ENCODE measurements at places on chromosomes 12 and 14.
A peak's percentile ranks its signal among the peaks of the same experiment; 100 is the strongest.

- DNase-seq: no peak
Observed at GRCh38 chr12:94434171-94434570, 25.5 kb downstream of the CEP83 start.

DNA sequence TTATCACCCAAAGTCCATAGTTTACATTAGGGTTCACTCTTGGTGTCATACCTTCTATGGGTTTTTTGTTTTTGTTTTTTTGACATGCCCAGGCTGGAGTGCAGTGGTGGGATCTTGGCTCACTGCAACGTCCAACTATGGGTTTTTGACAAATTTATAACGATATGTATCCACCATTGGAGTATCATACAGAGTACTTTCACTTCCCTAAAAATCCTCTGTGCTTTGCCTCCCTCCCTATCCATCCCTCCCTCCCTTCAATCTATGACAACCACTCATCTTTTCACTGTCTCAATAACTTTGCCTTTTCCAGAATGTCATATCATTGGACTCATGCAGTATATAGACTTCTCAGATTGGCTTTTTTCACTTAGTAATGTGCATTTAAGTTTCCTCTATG lies 139.0 kb upstream of the CCDC198 start:
- DNase-seq: no peak

DNA sequence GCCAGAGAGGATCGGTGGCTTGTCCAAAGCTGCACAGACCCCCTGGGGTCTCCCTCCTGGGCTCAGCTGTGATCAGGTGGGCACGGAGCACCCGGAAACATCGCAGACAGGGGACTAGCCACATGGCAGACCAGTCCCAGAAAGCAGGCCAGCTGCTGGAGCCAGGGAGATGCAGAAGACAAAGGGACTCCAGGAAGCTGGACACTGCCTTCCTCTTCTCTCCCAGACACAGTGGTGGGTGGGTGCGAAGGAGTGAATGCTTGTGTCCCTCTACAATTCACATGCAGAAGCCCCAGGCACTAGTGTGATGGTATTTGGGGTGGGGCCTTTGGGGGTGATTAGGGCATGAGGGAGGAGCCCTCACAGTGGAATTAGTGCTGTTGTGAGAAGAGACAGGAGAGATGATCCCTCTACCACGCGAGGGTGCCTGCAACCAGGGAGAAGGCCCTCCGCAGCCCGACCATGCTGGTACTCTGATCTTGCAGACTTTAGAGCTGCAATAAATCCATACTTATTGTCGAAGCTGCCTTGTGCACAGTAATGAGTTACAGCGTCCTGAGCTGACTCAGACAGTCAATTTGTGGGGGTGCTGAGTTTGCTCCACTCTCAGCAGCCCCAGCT lies 95.2 kb downstream of the CALM1 start:
- no peak for DNase-seq

DNA sequence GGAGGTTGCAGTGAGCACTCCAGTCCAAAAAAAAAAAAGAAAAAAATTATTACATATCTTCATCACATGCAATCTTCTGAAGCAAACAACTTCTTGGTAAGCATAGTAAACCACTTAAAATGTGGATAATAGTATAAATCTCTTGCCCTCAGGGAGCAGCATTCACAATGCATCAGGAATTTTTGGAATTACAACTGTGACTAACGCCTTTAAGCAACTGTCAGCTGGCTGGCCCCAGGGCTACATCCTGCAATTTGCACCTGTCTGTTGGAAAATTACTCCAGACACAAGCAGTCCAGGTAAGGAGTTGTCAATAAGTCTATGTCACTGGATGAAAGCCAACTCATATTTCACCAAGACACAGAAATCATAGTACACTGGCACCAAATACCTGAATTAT lies 5.5 kb upstream of the SLC7A7 start:
- peak; percentile 89 for DNase-seq

DNA sequence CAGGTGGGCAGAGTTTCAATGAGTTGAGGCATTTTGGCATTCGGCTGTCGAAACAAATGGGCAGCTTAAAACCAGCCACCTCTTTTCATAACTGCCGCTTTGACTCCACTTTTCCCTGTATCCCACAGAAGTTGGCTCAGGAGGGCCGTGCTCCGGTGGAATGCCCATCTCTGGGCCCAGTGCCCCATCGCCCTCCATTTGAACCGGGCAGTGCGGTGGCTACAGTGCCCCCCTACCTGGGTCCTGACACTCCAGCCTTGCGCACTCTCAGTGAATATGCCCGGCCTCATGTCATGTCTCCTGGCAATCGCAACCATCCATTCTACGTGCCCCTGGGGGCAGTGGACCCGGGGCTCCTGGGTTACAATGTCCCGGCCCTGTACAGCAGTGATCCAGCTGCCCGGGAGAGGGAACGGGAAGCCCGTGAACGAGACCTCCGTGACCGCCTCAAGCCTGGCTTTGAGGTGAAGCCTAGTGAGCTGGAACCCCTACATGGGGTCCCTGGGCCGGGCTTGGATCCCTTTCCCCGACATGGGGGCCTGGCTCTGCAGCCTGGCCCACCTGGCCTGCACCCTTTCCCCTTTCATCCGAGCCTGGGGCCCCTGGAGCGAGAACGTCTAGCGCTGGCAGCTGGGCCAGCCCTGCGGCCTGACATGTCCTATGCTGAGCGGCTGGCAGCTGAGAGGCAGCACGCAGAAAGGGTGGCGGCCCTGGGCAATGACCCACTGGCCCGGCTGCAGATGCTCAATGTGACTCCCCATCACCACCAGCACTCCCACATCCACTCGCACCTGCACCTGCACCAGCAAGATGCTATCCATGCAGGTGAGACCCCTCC lies 5.0 kb upstream of the RNU7-1 start:
- no peak for DNase-seq

GRCh38 chr12:7092229-7092985 lies at the start of gene C1R:
Gene C1R (minus strand): TSS chr12:7092445. CDS start chr12:7092388, 57 bp downstream.
- peak; percentile 74 for DNase-seq

DNA sequence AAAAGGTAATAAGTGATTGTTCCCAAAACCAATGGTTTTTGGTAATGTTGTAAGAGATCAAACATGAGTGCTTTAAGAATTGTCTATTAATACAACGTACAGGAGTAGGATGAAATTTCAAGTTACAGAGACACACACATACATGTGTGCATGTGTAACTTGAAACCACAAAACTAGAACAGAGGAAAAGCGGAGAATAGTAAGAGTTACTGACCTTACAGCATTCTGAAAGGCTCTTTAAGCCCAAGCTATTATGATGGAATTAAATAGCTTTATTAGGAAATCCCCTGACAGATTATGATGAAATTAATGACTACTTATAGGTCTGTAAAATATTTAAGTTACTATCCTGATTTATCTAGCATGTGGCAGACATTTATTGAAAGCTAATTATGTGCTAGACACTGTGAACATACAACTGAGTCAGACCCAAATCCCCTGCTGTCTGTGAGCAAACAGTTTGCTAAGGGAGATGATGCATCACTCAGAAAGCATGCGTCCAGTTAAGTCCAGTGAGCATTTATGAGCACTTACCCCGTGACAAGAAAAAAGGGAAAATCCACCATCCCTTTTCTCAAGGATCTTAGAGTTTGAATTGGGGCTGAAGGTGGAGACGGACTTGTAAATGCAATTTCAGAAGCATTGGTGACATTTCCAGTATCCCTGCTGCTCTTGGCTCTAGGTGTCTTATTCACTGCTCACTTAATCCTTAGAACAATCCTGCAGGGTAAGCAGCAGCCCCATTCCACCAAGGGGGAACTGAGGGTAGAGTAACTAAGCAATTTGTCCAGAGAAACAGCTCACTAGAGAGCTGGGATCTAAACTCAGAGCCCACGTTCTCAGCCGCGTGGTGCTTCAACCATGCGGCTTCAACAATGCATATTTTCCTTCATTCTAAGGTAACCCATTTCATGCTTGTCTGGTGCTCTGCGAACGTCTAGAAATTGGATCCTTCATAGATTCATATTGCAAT lies 117.4 kb downstream of the EML1 start:
- DNase-seq: peak; percentile 74

DNA sequence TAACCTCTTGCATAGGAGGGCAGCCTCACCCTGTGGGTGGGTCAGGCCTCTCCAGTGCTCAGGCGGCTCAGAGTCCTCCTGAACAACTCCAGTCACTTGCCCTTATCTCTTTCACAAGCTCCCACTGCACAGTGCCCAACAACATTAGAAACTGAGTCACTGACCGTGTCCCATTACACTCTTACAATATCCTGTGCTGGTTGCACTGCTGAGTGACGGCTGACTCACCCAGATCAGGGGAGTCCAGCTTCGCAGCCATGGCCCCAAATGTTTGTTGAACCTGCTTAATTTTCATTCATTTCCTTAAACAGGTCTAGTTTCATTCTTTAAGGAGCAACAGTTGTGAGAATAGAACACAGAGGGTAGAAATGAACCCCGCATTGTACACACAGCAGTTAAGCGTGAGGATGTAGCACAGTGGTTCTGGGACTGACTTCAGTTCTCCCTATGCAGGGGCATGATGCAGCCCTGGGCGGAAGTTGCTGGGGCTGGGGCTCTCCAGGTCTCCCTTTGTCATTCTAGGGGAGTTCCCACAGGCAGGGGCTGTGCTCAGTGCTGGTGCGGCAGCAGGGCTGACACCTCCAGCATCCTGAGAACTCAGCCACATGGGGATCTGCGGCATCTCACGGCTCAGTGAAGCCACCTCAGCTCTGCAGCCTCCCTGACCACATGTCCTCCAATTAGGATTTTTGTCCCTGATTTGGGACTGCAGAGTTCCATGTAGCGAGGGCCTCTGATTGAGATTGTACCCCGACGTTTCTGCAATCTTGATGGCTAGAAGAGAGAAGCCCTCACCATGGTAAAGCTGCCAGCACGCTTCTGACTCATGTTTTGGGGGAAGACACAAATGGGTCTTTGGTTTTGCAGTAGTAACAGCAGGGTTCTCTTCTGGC lies 16.1 kb downstream of the GPR68 start:
- no peak for DNase-seq

Measured in islet precursor cell (in vitro differentiated cells).